ENCODE measurements at places on chromosomes 4 and X. TPM values are rescaled to one million over a fixed set of nuclear protein-coding genes. Genes with fewer than 3 reads are reported as not detected.

DNA sequence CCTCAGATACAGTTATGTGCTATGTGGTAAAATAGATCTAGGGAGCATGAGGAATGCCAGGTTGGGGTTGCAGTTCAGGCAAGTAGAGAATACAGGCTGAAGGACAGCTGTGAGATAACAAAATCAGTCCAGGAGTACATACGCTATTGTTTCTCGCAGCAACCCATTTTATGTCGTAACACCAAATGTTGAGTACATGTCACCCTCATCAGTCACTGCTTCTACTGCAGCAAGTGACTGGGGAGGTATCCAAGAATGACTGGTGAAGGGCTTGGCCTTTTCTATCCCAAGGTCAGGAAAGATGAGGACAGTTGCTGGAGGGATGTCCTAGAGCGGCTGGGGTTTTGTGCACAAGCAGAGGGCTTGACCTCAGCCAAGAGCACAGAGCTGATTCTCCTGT is 172.1 kb downstream of the CBR4 start:
- no peaks in the 10 kb centered on the region for H3K36me3 ChIP-seq
- peaks cover 3% of the 10 kb centered on the region for H3K4me1 ChIP-seq
- H3K27me3 ChIP-seq: peaks cover 13% of the 10 kb centered on the region
- H3K4me3 ChIP-seq: no peak overlapping the region
- no peak for DNase-seq

DNA sequence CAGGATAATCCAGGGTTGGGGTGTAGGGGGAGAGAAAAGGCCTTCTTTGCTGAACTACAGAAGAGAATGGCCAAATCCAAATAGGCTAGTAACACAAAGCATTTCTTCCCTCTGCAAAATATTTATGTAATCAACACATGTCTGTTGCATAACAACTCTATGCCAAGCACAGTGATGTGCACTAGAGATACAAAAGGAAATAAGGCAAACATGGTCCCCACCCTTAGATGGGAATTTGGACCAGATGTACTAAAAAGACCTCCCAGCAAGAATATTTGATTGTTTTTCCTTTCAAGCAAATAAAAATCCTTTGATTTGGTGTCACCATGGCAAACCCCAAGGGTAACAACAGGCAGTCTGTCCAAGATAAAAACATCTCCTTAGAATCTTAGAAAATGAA is 177.6 kb upstream of the FGF13 start:
- no peaks in the 10 kb centered on the region for H3K4me1 ChIP-seq
- no peak overlapping the region for H3K27ac ChIP-seq
- H3K36me3 ChIP-seq: no peaks in the 10 kb centered on the region

DNA sequence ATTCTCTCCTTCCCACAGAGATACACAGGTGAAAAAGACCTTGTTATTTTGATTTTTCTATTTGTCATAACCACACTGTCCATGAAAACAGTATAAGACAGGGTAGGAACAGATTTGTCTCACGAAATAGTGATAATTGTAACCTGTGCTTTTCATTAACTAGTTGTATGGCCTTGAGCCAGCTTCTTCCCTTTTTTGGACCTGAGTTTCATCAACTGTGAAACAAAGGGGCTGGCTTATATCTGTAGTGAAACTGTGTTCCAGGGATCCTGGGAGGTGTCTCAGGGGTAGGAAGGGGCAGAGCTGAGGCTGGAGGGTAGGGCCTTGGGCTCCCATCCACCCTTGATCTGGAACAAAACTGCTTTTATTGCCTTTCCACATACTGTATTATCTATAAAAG is 50.9 kb downstream of the MED28 start:
- no peaks in the 10 kb centered on the region for H3K36me3 ChIP-seq
- H3K4me1 ChIP-seq: no peaks in the 10 kb centered on the region
- H3K27me3 ChIP-seq: no peaks in the 10 kb centered on the region
- no peak overlapping the region for H3K4me3 ChIP-seq
- H3K27ac ChIP-seq: no peak overlapping the region

DNA sequence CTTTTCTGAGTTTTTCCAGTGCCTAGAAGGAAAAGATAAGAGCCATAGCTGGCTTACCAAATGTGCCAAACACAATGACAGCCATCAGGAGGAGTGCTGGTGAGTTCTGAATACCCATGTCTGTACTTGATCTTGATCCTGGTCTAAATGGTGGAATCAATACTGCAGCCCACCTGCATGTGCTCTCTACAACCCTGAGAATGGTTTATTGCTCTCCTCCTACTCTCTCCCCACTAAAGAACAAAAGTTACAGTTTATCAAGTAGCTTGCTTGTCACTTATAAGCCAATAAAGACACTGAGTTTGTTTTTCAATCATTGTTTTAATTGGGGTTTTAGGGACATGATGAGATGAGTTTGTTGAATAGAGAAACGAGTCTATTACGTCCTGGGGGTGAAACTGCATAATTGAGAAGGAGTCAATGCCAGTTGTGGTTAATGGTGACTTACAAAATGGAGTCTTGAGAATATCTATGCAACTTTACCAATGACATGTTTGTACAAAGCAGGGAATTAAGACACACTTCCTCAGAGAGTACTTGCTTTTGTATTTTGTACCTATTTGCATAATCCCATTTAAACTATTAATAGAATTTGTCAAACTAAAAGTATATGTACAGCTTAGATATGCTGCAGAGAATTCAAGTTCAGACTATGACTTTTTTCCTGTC is 20.8 kb upstream of the CXCL3 start:
- H3K36me3 ChIP-seq: no peaks in the 10 kb centered on the region
- no peak overlapping the region for H3K4me3 ChIP-seq
- no peaks in the 10 kb centered on the region for H3K27me3 ChIP-seq
- H3K4me1 ChIP-seq: no peaks in the 10 kb centered on the region

GRCh38 chr4:75087865-75088264 is 154.9 kb downstream of the PARM1 start:
- no peak overlapping the region for H3K27ac ChIP-seq
- no peak for DNase-seq
- no peak overlapping the region for H3K4me3 ChIP-seq
- H3K4me1 ChIP-seq: no peaks in the 10 kb centered on the region
- no peaks in the 10 kb centered on the region for H3K36me3 ChIP-seq

GRCh38 chr4:141021397-141022110 is 111.7 kb downstream of the RNF150 start:
- no peaks in the 10 kb centered on the region for H3K27me3 ChIP-seq
- DNase-seq: no peak
- H3K4me1 ChIP-seq: no peaks in the 10 kb centered on the region
- H3K36me3 ChIP-seq: no peaks in the 10 kb centered on the region
- no peak overlapping the region for H3K27ac ChIP-seq

DNA sequence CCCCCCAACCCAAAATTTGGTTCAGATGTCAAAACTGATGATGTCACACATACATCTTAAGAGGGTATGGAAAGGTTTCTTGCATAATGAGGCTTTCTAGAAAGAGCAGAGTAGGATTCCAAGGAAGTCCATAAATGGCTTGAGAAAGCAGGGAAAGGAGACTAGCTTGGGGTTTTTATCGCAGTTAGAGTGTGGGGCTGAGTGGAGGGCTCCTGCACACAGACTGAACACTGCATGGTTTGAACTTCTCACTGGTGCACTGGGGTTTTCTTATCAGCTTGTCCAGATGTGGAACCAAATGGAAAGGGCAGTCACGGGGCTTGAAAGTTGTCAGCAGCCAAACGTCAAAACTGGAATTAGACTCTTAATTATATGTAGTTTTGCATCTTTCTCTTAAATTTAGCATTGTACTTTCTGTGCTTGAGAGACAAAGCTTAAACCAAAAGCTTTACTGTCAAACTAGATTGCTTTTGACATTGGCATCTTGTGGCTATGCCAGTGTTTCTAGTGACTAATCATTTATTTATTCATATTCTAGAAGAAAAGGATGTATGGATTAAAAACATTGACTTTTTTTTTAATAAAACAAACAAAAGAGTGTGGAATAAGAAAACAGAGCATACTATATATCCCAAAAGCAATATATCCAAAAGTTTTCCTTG is 78.3 kb upstream of the STIM2 start:
- no peak overlapping the region for H3K4me3 ChIP-seq
- no peaks in the 10 kb centered on the region for H3K36me3 ChIP-seq
- DNase-seq: no peak
- H3K4me1 ChIP-seq: no peaks in the 10 kb centered on the region
- H3K27ac ChIP-seq: no peak overlapping the region

DNA sequence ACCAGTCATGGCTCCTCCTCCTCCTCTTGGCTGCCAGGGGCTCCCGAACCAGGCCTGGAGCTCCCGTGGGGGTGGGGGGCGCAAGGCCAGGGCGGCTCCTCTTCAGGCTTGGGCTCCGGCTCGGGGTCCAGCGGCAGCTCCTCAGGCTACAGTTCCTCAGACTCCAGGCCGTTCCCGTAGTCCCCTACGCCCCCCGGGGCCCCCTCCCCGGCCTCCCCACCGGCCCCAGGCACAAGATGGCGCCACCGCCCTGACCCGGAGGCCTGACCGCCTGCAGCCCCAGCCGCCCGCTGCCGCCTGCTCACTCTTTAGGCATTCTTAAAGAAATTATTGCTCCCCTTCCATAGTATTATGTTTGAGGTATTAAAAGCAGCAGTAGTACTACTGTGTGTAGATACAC is 54.5 kb downstream of the TAF1 start:
- H3K27ac ChIP-seq: no peak overlapping the region
- no peaks in the 10 kb centered on the region for H3K4me1 ChIP-seq
- H3K36me3 ChIP-seq: peaks cover 16% of the 10 kb centered on the region
- no peak for DNase-seq

DNA sequence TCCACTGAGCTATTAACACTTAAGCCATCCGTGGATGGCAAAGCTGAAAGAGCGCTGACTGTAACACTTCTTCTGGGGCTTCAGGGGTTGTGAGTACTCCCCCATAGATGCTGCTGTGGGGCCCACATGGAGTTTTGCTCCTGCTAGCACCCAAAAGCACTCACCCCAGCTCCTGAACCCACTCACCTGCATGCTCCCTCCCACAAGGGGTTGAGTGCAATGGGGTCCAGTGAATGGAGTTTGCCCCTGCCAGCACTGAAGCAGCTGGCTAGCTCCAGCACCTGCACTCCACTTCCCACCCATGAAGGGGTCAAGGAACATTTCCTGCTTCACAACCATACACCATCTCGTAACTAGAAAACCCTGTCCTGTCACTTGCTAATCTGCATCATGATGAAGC is 78.9 kb downstream of the IL21 start:
- no peak for DNase-seq
- H3K36me3 ChIP-seq: no peaks in the 10 kb centered on the region
- H3K27ac ChIP-seq: no peak overlapping the region
- H3K4me3 ChIP-seq: no peak overlapping the region

DNA sequence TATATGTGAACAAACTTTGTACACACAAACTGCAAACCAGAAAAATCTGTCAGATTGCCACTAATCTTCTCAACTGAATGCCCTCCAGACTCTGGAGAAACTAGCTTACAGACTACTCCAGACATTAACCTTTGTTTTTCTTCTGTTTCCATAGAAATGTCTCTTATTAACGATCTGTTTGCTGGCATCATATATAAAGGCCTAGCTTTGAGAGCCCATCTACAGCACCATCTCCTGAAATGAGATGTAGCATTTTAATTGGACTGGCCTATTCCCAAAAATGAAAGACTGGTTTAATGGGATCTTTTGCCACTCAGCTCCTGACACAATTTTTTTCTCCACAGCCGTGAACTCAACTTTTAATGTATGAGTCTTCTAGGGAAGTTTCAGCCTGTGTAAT is 266.0 kb upstream of the IL1RAPL1 start:
- H3K36me3 ChIP-seq: no peaks in the 10 kb centered on the region
- H3K27ac ChIP-seq: no peak overlapping the region
- no peak for DNase-seq
- no peak overlapping the region for H3K4me3 ChIP-seq
- no peaks in the 10 kb centered on the region for H3K27me3 ChIP-seq
- H3K4me1 ChIP-seq: no peaks in the 10 kb centered on the region

DNA sequence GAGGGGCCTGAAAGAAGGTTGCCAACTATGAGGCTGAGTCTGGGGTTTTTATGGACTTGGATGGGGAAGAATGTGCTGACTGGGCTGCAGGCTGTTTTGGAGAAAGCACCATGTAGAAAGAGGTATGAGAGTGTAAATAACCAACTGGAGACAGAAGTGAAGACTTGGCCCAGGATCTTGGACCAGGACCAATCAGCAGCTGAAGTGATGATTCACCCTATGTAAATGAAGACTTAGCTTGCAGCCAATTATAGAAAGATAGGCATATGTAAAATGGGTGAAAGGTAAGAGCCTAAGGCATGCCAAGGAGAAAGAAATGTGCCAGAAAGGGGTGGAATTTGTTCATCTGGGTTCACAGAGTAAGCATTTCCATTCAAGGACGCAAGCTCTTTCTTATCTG is 856.7 kb upstream of the PRKX start:
- no peak for DNase-seq
- no peak overlapping the region for H3K27ac ChIP-seq
- no peaks in the 10 kb centered on the region for H3K27me3 ChIP-seq
- no peaks in the 10 kb centered on the region for H3K4me1 ChIP-seq

DNA sequence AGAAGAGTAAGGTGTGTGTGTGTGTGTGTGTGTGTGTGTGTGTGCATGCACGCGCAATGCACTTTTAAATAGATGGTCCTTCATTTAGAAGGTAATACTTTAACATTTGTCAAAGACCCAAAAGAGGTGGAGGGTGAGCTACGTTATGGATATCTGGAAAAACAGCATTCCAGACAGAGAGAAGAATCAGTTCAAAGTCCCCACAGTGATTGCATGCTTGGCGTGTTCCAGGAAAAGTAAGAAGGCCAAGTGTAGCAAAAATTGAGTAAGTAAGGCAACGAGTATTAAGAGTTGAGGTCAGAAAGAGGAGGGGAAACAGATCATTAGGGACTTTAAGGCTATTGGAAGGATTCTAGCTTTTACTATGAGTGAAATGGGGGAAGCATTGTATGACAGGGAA is 21.9 kb upstream of the GABRE start:
- DNase-seq: no peak
- no peak overlapping the region for H3K4me3 ChIP-seq

GRCh38 chrX:11205796-11206195 is 87.4 kb upstream of the AMELX start:
- H3K36me3 ChIP-seq: no peaks in the 10 kb centered on the region
- H3K4me1 ChIP-seq: no peaks in the 10 kb centered on the region
- H3K4me3 ChIP-seq: no peak overlapping the region
- H3K27ac ChIP-seq: no peak overlapping the region

DNA sequence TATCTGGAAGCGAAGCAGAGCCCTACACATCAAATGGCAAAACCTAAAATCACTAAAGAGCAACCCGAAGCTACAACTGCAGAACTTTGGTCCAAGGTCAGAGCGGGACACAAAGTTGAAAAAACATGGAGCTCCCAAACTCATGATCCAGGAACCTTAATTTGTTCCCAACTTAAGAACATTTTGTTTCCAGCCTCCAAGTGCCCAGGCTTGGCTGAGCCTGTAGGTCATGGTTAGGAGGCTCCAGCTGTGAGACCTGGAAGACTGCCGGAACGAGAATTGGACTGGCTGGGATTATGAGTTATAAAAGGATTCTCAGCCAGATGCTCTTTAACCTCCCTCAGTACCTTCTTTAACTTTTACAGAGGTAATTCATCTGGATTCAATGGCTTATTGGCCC is 349.1 kb upstream of the DDX53 start:
- no peaks in the 10 kb centered on the region for H3K36me3 ChIP-seq
- H3K4me3 ChIP-seq: no peak overlapping the region
- no peaks in the 10 kb centered on the region for H3K4me1 ChIP-seq
- H3K27ac ChIP-seq: no peak overlapping the region
- no peaks in the 10 kb centered on the region for H3K27me3 ChIP-seq

The NOA1 gene
- 20.4 TPM for total RNA-seq

The VEGFC gene
- not detected for total RNA-seq

The PCDH11X gene
- total RNA-seq: not detected

The PAGE2 gene
- total RNA-seq: not detected

The CFP gene
- total RNA-seq: 29.0 TPM

The PDCL2 gene
- total RNA-seq: not detected

The KCNE5 gene
- 0.22 TPM for total RNA-seq

The FGFBP2 gene
- total RNA-seq: not detected

The USP26 gene
- not detected for total RNA-seq

The HERC6 gene
- 29.5 TPM for total RNA-seq

The SLC26A1 gene
- 0.55 TPM for total RNA-seq
